Fibroblast of skin of right biceps (primary cell): ENCODE measurements at places on chromosomes 5 and 9.

GRCh38 chr5:146794326-146795029 lies 84.1 kb downstream of the PPP2R2B start:
- DNase-seq, result peak; percentile 6

DNA sequence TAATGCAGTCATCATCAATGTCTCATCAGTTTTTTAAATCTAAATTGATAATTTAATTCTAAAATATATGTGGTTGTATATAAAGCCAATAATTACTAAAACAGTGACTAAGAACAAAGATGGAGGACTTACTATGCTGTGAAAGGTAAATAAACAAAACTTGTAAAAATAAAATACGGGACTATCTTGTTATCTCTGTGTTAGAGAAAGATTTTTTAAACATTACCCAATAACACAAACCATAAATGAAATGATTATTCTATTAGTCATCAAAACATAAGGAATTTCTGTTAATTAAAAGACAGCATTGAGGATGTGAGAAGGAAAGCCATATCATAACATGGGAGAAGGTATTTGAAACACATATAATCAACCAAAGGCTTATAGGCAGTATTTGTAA lies 226.2 kb upstream of the SMC2 start:
- DNase-seq, result peak; percentile 28

DNA sequence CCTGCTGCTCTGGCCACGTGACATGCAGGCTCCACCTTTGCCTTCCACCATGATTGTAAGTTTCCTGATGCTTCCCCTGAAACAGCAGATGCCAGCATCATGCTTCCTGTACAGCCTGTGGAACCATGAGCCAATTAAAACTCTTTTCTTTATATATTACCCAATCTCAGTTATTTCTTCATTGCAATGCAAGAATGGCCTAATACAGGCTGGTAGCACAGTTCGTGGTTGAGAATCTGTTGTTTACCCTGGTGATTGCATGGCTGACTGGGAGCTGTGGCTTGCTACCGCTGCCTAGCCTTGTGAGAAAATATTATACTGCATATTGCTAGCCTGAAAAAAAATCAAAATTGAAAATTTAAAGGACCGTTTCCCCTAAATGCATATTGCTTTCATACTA lies 44.8 kb upstream of the PTPN3 start:
- no peak for DNase-seq

- DNase-seq, result peak; percentile 100
These were observed 463.5 kb upstream of the RGMB start for GRCh38 chr5:98309785-98310598.

- no peak for DNase-seq
These were observed 55.3 kb upstream of the RNU6ATAC start for GRCh38 chr9:134219646-134220060.

- DNase-seq, result peak; percentile 29
These were observed 59.7 kb downstream of the GGTA1 start for GRCh38 chr9:121439711-121440664.

- no peak for DNase-seq
These were observed 67.9 kb downstream of the PSMB7 start for GRCh38 chr9:124347206-124347967.

GRCh38 chr9:113488490-113488889 lies 25.0 kb downstream of the RGS3 start:
- DNase-seq, result no peak

- no peak for DNase-seq
These were observed 89.9 kb downstream of the HSPA4 start for GRCh38 chr5:133141746-133142145.

DNA sequence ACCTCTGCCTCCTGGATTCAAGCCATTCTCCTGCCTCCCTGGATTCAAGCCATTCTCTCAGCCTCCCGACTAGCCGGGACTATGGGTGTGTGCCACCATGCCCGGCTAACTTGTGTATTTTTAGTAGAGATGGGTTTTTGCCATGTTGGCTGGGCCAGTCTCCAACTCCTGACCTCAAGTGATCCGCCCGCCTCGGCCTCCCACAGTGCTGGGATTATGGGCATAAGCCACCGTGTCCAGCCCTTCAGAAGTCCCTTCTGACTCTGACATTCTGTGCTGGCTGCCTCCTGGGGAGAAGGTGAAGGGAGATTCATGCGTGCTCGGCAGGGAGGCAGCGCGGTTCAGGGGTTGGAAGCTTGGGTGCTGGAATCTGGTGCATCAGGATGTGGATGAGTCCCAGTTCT lies 28.8 kb downstream of the PRRX2 start:
- DNase-seq, result no peak

GRCh38 chr5:81192373-81192750 lies 40.8 kb upstream of the CKMT2 start:
- no peak for DNase-seq
